ENCODE measurements at places on chromosomes 13 and 19.

DNA sequence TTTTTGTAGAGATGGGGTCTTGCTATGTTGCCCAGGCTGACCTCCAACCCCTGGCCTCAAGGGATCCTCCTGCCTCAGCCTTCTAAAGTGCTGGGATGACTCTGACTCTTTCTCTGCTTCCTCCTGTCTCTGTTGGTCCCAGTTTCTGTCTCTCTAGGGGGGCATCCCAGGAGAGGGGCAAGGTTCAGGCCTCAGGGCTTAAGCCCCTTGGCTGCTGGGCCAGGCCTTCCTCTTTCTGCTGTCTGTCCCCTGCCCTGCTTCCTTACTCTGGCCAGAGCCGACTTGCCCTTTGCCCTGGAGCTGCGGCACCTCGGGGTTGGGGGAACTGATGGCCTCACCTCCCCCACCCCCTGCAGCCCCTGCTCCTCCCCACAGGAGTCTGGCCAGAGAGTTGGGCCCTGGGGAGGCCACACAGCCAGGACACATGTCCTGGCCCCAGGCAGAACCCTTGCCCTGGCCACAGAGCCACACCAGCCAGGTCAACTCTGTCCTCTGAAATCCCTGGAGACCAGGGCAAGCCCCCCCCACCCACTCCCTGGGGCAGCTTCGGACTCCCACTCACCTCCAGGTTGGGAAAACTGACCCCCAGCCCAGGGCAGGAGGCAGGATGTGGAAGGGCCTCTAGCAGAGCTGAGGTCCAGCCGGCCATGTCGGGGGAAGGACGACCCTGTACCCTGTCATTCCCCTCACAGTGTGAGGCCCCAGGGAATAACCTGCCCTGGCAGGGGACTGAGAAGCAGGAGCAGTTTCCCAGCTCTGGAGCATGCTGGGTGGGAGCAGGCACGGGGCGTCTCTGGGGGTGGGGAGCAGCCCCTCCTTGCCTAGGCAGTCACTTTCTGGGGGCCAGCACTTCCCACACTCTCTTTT lies 23.7 kb downstream of the CEBPA start:
- no peak for DNase-seq

DNA sequence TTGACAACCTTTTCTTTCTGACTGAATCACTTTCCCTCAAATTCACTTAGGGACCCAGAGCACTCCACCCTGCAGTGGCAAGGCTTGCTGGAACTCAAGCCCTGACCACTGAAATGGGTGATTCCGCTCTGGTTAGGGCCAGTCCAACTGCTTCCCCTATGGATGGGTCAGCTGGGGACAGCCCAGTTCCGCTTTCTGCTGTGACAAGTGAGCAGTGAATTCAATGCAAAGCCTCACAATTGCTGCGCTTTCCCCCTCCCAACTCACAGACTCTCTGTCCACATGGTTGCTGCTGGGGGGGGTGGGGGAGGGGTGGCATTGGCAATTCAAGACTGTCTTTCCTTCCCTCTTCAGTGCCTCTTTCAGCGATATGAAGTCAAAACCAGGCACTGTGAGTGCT lies 18.7 kb downstream of the CD70 start:
- peak; percentile 19 for DNase-seq

- no peak for DNase-seq
Measured at GRCh38 chr13:106548064-106548696, 12.7 kb upstream of the EFNB2 start.

DNA sequence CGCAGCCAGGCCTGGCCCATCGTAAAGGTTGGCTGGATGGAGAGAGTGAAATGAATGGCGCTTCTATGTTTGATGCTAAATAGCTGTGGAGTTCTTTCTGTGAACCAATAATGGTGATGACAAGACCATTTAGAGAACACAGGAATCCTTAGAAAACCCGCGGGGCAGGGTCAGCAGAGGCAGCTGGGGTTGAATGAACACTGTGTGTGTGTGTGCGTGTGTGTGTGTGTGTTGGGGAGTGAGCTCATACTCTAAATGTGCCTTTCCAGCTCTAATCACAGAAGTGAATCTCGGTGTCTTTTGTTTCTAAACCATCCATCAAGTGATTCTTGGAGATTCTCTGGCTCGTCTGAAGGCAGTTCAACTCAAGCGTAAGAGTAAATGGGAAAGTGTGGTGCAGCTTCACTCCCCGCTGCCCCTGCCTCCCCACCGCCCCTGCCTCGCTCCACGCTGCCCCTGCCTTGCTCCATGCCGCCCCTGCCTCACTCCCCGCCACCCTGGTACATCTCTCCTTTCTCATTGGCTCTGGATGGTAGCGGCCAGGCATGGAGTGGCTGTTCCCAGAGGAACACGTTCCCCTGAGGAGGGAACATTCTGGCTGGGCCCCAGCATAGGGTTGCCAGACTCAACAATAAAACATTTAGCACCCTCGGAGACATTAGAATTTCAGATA lies 21.2 kb downstream of the TMPRSS9 start:
- DNase-seq: no peak

GRCh38 chr13:40271271-40271885 lies 395.1 kb downstream of the FOXO1 start:
- DNase-seq: no peak

GRCh38 chr19:35085947-35086346 lies 29.7 kb upstream of the FXYD3 start:
- DNase-seq: peak; percentile 35

GRCh38 chr19:39296906-39297305 lies 699 bp downstream of the IFNL1 start:
- no peak for DNase-seq

- DNase-seq: no peak
Measured at GRCh38 chr13:111006506-111007031, 91.7 kb upstream of the ANKRD10 start.

DNA sequence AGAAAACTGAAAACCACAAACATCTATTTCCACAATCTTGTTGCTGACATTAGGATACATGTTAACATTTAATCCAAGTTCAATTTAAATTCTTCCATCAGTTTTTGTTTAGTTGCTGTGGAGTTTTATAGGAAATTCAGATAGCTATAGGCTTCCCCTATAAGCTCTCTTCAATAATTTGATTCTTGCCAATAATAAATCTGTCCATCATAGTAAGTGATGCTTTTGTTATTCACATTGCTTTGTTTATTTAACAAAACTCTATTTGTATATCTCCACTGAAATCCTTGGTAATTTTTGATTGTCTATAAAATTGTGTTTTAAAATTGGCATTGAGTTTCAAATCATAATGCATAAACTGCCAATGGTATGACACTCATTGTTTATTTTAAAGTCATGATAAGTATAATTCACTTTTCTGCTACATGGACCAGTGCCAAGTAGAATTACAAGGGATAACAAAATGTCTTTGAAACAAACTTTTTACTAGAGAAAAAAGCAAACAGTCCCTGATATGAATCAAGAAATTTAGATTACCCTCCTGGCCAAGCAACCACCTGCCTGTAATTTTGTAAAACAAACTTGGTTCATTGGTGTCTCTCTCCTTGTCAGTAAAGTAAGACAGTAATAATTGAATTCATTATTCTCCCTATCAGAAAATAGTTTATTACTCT lies 577.3 kb upstream of the GPC6 start:
- no peak for DNase-seq

DNA sequence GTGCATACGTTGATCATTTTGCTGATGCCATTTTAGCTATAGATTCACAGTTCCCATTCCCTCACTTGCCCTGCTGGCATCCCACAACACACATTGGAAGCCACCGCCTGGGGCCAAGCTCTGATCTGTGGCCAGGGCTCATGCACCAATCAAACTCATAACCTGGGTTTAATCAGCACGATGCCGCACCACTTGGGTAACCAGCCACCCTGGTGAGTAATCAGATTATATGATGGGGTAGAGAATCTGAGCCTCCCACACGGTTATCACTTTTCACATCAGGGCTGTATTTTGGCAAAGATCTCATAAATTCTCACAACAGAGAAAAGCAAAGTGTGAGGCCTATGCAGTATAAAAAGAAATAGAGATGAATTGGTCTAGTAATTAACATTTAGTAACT lies 66.0 kb upstream of the TNFRSF19 start:
- no peak for DNase-seq

DNA sequence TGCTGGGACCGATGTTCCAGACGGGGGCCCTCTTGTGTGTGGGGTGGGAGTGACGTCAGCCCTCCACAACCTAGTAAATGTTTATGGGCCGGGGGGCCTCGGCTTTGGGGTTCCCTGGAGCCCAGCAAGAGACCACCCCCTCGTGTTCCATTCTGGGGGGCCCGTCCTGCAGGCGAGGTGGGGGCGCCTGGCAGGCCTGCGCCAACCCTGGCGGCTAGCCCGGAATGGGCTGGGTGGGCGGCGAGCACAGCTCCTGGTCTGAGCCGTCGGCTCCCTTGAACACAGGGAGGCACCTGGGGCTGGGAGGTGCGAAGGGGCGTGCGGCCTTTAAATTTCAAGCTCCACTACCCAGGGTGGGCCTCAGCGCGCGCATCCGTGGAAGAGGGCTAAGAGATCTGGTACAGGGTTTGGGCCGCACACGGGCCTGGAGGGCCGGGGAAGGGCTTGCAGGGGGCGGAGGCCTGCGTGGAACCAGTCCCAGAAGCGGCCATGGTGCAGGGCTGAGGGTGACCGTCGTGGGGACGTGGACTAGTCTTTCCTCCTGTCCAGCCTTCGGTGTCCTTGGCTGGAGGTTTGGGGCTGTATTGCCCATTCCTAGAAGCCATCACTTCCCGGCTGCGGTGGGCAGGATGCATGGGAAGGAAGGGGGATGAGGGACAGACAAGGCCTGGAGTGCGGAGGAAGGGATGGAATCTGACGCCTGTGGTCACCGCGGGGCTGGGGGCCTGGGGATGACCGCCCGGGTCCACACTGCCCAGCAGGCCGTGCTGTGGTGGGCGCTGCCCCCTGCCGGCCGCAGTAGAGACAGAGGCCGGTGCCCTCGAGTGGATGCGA lies 11.4 kb downstream of the NDUFA11 start:
- DNase-seq: no peak

- DNase-seq: no peak
Measured at GRCh38 chr13:74528734-74529513, 394.7 kb upstream of the KLF12 start.

DNA sequence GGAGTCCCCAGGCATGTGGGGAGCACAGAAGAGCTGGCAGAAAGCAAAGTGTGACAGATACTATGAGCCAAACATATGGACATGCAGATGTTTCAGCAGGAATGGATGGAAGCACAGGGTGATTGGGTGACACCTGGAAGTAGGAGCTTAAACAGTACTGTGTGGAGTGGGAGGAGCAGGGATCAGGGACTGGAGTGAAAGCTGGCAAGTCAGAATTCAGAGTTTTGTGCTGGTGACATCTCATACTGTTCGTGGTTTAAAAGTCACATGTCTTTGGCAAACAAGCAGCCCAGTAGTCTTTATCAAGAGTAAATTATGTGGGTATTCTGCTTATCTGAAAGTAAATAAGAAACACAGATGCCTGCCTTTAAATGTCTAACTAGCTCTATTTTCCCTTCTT lies 408.2 kb downstream of the COG6 start:
- DNase-seq: no peak

DNA sequence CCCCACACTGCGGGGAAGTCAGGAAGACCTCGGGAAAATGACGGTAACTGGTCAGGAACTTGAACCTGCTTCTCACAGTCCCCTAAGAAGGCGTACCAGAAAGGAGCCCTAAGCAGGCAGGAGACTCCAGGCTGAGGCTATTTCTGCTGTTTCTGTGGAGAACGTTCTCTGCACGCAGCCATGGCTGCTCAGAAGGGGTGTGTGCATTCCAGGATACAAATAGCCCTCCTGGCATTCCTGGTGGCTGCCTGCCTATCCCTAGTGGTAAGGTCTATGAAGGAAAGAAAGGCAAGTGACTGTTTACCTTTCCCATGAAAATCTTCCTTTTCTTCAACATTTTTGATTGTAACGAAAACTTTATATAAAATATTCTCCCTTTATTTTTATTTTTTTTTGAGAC lies 2.5 kb downstream of the SGCG start:
- DNase-seq: no peak

DNA sequence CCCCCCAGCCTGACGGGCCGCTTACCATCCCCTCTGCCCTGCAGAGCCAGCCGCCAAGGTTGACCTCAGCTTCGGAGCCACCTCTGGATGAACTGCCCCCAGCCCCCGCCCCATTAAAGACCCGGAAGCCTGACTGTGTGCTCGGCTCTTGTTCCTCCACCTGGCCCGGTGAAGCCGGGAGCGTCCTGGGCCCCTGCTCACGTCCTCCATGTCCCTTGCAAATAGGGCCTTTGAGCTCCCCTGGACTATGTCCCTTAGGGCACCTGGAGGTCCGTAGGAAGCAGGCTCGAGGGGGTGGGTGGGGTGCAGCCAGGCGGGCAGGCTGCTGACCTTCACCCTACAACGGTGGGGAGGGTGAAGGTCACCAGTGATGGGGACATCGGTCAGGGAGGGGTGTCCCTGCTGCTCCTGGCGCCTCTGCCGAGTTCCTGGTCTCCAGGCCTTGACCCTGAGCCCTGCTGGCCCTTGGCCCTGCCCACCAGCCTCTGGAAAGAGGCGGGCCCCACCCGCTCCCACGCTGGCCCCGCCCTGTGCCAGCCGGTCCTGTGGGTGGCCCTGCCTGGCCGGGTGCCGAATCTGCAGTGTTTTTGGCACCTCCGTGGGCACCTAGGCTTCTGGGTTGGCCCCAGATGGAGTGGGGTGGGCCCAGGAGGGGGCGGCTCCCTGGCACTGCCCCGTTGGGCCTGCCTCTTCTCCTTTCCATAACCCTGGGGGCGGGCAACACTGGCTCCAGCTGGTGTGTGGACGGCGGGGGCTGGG lies 3.3 kb downstream of the ATP5F1D start:
- no peak for DNase-seq

- DNase-seq: no peak
Measured at GRCh38 chr19:51708811-51709210, 15.0 kb downstream of the HAS1 start.

- DNase-seq: no peak
Measured at GRCh38 chr19:51687791-51688670, 5.1 kb upstream of the SPACA6 start.

GRCh38 chr19:45218426-45218825 lies 26.8 kb downstream of the EXOC3L2 start:
- DNase-seq: no peak

- no peak for DNase-seq
Measured at GRCh38 chr19:13079542-13079986, 23.1 kb downstream of the LYL1 start.

DNA sequence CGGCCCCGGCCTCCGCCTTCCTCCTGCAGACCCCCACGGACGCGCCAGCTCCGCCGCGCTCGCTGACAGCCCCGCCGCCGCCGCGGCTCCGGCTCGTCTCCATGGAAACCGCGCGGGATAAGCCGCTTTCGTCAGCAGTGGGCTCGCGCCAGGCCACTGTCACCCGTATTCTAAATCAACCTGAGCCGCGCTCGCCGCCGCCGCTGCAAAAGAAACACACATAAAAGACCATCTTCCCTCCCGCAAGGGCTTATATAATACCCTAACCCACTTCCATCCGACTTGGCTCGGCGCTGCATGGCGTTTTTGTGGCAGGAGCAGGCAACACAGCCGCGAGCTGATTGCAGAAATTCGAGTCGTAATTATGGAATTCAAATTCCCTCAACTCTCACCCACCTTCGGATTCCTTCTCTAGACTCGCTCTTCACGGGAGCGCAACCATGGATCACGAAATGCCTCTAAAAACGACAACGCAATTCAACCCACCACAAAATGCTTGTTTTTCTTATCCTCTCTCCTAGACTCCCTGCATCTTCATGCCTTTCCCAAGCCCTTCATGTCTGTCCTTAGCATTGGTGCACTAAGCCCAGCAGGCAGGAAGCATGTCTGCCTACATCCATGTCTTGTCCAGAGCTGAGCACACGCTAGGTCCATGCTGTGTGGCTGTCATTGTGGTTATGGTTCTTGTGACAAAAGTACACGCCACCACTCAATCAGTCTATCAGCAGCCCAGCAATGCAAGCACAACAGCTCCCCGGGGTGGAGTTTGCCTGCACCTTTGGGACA lies at the start of gene AMER2:
Gene AMER2, minus strand, starts transcription at position 772 of the 786 bp plus-strand sequence. Its CDS starts 669 bp downstream, at position 103.
- DNase-seq: no peak

GRCh38 chr13:113548171-113548641 lies 36.3 kb upstream of the TFDP1 start:
- no peak for DNase-seq
